ENCODE measurements at places on chromosomes 12 and 14.
A peak's percentile ranks its signal among the peaks of the same experiment; 100 is the strongest.

GRCh38 chr14:65439117-65439516, 26.6 kb downstream of the FUT8 start:
- DNase-seq, result no peak

DNA sequence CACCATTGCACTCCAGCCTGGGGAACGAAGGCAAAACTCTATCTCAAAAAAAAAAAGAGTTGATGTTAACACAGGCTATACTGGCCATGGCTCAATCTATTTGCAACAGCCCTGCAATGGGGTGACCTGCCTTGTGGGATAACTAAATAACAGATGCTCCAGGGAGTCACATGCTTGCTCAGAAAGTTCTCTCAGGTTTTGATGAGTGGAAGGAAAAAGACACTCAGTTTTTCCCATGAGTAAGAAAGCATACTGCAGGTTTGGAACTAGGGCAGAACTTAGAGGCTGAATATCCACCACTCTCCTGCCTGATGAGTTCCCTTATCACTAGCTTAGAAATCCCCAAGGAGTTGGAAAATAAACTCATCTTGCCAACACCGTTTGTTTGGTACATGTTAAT, 16.9 kb downstream of the WSB2 start:
- DNase-seq, result no peak

DNA sequence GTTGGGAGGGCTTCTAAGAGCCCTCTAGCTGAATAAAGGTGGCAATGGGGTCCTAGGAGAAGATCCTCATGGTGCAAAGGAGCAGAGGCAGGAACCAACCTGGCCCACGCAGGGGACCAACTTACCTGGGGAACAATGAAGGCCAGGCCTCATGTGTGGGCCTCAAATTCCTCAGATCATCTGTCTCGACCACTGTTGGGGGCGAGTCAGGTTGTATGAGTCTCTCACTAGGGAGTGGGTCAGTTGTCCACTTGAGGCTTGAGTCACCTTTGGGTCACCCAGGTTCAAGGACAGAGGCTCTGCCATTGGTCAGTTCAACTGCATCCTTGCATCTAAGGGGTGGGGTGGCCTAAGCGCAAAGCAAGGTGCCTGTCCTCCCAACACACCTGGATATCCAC, 43.7 kb upstream of the BDKRB2 start:
- peak; percentile 21 for DNase-seq

DNA sequence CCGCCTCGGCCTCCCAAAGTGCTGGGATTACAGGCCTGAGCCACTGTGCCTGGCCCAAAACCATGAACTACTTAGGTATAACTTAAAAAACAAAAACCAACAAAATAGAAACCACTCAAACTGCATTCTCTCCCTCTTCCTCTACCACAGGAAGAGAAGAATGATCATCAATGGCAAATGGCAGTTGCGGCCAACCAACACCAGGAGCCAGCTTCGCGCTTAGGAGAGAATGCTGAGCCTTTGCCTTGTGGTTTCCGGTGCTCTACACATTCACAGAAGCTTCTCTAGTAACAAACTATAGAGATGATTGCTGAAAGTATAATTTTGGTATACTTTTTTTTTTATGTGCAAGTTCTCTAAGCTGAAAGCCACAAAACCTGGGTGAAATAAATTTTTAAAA, 17.1 kb downstream of the CATSPERB start:
- DNase-seq, result peak; percentile 81

DNA sequence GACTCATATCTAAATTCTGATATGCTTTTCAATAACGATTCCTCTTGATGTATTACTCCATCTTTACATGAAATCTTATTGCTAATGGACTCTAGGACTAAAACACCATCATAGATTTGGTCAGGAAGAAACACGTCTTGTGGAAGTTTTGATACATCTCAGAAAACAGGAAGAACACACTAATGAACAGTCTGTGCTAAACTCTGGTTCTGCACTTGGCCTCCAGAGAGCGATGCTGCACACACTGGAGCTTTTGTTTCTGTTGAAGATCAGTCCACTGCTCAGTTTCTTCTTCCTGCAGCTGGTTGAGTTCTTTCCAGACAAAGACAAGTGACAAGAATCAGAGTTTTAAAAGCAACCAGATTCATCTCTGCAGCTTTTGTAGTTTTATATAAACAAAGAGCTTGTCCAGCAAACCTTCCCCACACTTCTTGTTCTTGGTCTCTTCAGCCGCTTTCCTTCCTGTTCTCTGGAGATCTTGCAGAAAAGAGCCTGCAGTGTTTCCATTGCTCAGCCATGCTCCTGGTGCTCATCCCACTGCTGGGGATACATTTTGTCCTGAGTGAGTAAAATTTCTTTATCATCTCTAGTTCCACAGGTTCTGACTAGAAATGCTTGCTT, 229.1 kb upstream of the OR4E1 start:
- DNase-seq, result peak; percentile 49

GRCh38 chr12:9334041-9334692, 126.0 kb upstream of the PZP start:
- no peak for DNase-seq

DNA sequence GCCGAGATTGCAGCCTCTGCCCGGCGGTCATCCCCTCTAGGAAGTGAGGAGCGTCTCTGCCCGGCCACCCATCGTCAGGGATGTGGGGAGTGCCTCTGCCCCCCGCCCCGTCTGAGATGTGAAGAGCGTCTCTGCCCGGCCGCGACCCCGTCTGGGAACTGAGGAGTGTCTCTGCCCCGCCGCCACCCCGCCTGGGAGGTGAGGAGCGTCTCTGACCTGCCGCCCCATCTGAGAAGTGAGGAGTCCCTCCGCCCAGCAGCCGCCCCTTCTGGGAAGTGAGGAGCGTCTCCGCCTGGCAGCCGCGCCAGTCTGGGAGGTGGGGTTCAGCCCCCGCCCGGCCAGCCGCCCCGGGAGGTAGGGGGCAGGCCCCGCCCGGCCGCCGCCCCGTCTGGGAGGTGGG, 544.0 kb downstream of the CCER1 start:
- DNase-seq, result no peak

DNA sequence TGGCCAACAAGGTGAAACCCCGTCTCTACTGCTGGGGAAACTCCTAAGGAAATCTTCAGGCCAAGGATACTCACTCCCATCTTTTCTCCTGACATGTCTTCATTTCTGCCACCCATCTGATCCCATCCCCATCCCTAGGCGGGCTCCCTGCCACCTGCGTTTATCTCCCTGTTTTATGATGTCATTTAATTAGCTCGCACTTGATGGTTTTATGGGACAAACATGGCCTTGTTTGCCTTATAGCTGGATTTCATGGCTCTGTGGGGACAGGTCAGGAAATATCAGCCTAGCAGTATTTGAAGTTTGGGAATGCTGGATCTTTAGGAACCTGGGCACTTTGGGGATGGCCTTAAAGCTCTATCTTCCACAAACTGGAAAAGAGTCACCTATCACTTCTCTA, 88.5 kb upstream of the CISTR start:
- no peak for DNase-seq

- DNase-seq, result no peak
Observed at GRCh38 chr12:124361074-124361970, 66.4 kb downstream of the RFLNA start.

DNA sequence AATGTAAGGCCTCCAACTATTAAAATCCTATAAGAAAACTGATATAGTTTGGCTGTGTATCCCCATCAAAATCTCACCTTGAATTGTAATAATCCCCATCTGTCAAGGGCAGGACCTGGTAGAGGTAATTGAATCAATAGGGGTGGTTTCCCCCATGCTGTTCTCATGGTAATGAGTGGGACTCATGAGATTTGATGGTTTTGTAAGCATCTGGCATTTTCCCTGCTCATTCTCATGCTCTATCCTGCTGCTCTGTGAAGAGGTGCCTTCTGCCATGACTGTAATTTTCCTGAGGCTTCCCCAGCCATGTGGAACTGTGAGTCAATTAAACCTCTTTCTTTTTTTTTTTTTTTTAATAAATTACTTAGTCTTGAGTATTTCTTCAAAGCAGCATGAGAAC, 31.9 kb downstream of the TSPAN19 start:
- no peak for DNase-seq

GRCh38 chr12:95446506-95446900, 27.4 kb upstream of the METAP2 start:
- no peak for DNase-seq

- no peak for DNase-seq
Observed at GRCh38 chr12:49944046-49944445, 6.5 kb upstream of the AQP2 start.

GRCh38 chr12:4421590-4422031, 24.0 kb downstream of the FGF6 start:
- DNase-seq, result no peak

DNA sequence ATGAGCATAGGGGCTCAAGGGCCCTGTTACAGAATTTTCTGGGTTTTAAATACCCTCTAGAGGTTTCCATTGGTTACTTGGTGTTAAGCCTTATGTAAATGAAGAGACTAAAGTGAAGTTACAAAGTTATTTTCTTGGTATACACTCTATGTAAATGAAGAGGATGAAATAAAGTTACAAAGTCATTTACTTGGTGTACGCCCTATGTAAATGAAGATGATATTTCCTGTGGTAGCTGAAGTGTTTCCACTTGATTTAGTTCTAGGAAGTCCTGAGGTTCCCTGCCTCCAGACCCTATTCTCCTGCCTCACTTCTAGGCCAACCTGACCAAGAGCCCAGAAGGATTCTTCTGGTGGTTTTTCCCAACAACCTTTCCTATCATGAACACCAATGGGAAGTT, 126.1 kb downstream of the SPTSSA start:
- no peak for DNase-seq

- DNase-seq, result no peak
Observed at GRCh38 chr14:88706425-88706824, 86.3 kb downstream of the EML5 start.

GRCh38 chr14:23181453-23181852, 2.0 kb downstream of the SLC7A8 start:
- no peak for DNase-seq

- DNase-seq, result peak; percentile 74
Observed at GRCh38 chr12:113098441-113099028, 37.0 kb downstream of the RASAL1 start.

DNA sequence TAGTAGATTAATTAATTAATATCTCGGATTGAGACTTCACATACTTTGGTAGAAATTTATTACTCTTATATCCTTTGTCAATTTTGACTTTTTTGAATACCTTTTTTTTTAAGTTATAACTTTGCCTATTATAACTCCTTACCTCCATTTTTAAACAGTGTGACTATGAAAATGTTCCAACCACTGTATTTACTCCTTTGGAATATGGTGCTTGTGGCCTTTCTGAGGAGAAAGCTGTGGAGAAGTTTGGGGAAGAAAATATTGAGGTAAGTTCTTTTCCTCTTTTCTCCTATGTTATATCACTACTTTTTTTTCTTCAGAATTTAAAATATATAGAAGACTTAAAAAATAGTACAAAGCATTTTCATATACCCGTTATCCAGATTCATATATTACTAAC, 27.8 kb downstream of the EID3 start:
- no peak for DNase-seq

GRCh38 chr14:82855912-82856391, 1322.3 kb upstream of the SEL1L start:
- no peak for DNase-seq

DNA sequence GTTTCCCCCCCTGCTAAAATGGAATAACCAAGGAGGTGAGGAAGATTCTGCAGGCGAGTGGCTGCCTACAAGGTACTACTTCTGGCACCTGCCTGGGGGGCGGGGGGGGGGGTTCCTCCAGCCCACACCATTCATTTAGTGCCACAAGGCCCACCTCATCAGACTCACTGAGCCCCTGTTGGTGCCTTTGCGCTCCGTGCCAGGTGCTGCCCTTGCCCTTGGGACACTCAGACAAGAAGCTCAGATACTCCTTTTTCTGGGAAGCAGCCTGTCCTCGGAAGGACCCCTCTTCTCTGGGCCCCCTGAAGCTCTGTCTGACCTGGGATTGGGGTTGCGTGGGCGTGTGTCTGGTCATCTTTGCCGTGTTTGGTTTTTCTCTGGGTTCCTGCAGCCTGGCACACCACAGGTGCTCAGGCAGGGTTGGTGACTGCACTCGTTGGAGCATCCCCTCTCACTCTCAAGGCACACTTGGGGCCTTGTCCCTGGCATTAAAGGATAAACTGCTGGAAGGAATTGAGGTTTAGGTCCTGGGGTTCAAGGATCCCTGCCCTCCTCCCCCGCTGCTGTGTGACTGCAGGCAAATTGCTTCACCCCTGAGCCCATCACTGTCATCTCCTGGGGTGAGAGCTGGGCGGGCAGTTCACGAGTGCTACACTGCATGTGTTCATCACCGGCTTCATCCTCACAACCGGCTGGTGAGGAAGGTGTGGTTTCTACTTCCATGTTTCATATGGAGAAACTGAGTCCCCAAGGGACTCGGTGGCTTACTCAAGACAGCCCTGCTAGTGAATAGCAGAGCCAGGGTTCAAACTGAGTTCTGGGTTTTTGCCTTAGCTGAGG, 16.9 kb downstream of the FAM222A start:
- no peak for DNase-seq

- no peak for DNase-seq
Observed at GRCh38 chr12:71237128-71237527, 79.3 kb upstream of the TSPAN8 start.

GRCh38 chr12:53048033-53048779, 1.7 kb upstream of the TNS2 start:
- peak; percentile 40 for DNase-seq

DNA sequence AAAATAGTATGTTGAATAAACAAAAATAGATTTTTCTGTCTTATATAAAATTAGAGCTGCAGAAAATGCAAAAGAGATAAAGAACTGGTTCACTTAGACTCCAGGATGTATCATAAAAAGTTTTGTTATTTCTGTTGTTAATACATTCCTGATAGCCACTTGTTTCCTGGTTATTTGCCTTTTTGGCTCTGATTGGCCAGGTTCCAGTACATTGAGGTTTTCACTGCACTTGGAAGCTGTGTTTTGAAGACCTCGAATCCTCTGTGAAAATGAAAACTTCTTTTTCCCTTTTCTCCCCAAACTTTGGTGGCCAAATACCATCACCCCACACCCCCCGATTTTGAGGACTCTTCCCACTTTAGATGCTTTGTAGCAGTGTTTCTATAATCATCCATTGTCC, 525.3 kb downstream of the MED13L start:
- DNase-seq, result no peak

- DNase-seq, result no peak
Observed at GRCh38 chr14:88931321-88932110, 107.1 kb downstream of the TTC8 start.
